ENCODE measurements at places on chromosomes 16 and 17.

DNA sequence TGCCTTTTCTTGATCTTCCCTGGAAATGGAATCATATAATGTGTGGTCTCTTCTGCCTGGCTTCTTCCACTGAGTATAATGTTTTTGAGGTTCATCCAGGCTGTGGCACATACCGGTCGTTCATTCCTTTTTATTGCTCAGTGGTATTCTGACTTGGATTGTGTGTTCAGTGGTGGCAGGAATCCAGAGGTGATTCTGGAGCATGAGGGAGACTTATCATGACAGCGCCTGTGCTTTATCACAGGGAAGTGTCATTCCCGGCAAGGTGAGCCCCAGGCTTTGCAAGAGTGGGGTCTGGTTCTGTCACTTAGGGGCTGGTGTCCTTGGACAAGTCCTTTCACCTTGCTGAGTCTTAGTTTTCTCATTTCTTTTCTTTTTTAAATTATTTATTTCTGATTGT, 53.0 kb downstream of the IRX3 start:
- no peak for DNase-seq

DNA sequence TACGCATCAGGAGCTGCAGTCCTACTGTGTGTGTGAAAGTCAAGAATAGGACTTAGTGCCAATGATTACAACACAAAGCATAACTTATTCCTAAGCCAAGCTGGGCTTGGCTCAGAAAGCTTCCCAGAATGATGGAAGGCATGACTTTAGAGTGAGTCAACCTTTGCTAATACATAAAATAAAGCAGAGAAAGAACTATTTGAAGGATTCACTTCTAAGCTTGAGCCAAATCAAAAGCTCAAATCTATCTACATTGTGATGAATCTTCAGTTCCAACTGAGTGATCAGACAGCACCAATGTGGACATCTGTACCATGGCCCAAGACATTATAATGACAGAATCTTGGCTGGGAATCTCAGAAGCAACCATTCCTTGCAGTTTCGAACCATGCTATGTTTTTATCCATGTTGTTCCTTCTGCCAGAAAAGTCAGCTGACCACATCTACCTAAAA, 41.4 kb downstream of the SMG6 start:
- no peak for DNase-seq

GRCh38 chr16:46713634-46714033, 24.2 kb downstream of the ORC6 start:
- DNase-seq, result no peak

- no peak for DNase-seq
Measured at GRCh38 chr16:85276258-85276657, 164.0 kb upstream of the CIBAR2 start.

DNA sequence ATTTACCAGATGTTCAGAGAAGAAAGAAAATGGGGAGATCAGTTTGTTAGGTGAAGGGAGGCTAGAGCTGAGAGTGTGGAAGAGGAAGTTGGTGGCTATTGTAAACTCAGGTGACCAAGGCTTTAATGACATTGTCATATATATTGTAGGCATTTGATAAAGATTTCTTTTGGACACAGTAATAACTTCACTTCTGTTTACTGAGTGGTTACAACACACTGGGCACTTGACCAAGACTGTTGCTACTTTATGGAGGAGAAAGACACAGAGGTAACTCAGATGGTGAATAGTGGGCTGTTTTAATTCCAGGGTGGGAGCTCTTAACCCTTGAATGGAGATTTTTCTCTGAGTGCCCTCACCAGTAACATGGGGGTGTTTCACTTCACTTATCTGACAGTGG, 46.0 kb downstream of the TNRC6A start:
- DNase-seq, result no peak

- no peak for DNase-seq
Measured at GRCh38 chr16:74558873-74559272, 48.0 kb downstream of the GLG1 start.

- DNase-seq, result no peak
Measured at GRCh38 chr17:74520790-74521480, 10.3 kb downstream of the CD300LB start.

GRCh38 chr16:87491522-87492290, 1.1 kb downstream of the ZCCHC14 start:
- no peak for DNase-seq

- no peak for DNase-seq
Measured at GRCh38 chr16:1659031-1659430, 19.0 kb upstream of the JPT2 start.

GRCh38 chr16:84821728-84822689, 2.2 kb downstream of the CRISPLD2 start:
- DNase-seq, result no peak

DNA sequence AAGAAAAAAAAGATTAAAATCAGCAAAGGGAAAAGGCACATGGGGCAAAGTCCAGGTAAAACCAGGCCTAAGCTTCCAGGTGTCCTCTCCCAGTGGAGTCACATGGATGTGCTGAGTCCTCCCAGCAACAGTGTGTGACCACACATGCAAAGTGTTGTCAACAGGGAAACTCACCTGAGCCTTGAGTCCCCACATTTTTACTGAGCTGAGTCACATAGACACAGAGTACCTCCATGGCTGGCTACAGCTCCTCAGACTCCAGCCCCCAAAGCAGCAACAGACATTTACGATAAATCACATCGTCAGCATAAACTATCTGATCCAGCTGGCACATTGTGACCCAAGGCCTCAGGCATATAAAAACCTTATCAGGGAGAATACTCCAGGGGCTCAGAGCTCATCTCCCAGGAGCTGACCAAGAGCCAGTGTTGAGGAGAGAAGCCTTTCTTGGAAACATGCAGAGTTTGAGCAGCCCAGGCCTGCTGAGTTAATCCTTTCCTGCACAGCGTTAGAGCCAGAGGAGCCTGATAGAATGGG, 20.5 kb downstream of the ERCC4 start:
- no peak for DNase-seq

DNA sequence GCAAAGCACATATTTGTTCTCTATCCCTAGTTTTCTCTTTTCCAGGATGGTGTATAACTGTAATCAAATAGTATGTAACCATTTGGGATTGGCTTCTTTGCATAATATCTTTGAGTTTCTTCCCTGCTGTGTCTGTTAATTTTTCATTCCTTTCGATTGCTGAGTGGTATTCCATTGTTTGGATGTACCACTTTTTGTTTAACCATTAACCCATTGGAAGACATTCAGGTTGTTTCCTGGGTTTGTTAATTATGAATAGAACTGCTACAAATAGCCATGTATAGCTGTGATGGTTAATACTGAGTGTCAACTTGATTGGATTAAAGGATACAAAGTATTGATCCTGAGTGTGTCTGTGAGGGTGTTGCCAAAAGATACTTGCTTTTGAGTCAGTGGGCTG, 4.6 kb upstream of the SLFN13 start:
- DNase-seq, result no peak

- no peak for DNase-seq
Measured at GRCh38 chr17:67198131-67198530, 46.9 kb downstream of the HELZ start.

DNA sequence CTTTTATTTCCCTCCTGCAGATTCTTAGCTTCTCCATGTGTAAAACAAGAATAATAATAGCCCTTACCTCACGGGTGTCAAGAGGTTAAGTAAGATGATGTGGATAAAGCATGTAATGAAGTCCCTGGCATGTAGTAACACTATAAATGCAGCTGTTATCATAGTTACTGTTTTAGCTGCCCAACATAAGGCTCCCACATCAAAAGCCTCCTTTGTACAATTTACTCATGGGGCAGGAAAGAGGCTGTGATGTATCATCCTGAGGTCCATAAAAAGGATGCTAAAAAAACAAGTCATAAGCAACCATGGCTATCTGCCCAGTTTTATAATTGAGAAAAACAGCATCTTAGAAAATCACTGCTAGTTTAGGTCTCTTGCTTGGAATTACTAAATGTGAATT, 339.7 kb downstream of the CA10 start:
- DNase-seq, result no peak

DNA sequence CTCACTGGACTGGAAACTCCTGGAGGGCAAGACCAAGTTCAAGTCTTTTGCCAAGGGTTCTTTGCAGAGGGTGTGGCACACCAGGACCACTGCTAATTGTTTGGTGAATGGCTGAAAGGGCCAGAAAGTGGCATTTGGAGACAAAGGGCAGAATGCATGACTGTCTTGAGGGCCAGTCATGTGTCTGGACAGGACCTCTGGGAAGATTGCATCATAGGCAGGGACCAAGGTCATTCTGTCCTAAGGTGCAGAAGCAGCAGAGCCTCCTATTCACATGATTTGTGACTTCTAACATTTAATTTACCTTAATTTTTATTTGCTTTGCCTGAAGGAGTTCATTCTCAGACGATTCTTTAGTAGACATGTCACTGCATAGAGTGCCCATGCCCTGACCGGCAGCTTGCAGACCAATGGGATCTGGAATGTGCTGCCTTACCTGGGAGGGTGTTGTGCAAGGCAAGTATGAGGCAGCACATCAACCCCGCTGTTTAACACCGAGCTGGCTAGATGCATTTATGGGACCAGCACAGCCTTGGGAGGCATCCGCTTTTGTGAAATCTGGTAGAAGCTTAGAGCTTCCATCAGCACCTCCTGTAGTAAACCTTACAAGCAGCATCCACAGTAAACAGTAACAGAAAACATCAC, 62.3 kb upstream of the MAF start:
- no peak for DNase-seq

- no peak for DNase-seq
Measured at GRCh38 chr16:83013071-83013470, 386.3 kb downstream of the CDH13 start.

GRCh38 chr17:28716740-28717577, 709 bp downstream of the RAB34 start:
- DNase-seq, result no peak

- DNase-seq, result no peak
Measured at GRCh38 chr17:35891269-35891668, 11.1 kb upstream of the CCL5 start.

DNA sequence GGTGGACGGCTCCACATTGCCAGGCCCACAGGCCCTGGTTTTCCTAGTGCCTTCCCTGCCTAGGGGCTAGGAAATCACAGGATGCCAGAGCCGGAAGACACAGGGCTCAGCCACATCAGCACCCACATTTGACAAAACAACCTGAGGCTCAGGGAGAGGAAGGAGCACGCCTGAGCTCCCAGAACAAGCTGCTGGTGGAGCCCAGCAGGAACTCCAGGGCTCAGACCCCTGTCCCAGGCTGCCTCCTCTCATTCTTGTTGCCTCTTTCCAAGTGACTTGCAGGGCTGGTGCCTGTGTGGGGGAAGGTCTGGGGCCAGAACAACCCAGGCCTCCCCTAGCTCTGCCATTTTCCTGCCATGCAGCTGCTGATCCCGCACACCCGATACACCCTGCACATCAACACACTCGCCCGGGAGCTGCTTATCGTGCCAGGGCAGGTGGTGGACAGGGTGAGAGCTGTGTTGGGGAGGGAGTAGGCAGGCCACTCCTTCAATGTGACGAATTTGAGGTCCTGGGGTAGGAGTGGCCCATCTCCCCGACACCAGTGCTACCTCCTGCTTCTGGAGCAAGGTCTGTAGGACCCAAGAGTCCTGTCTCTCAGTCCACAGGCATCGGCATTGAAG, 7.6 kb downstream of the ALOX15B start:
- DNase-seq, result no peak

DNA sequence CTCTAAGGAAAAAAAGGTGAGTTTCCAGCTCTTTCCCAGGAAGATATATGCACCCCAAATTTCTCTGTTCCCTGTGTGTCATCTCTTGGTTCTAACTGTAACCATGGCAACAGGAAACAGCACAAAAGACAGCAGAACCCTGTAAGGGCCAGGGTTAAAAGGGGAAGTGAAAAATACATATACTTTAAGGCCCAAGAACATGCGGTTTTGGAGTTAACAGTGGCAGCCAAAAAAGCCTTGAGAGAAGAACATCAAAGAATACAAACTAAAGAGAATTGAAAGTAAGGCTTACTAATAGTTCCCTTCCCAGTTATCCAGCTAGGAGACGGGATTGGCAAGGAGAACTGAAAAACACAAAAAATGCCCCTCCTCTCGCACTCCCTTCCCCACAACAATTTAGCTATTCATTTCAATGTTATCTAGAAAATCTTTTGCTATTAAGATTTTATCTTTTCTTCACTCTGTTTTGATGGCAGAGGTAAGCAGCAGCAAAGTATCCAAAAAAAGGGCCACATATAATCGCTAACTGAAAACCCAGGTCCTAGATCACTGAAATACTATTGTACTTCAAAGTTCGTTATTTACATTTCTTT, 1.5 kb downstream of the SPOP start:
- DNase-seq, result peak; percentile 71

DNA sequence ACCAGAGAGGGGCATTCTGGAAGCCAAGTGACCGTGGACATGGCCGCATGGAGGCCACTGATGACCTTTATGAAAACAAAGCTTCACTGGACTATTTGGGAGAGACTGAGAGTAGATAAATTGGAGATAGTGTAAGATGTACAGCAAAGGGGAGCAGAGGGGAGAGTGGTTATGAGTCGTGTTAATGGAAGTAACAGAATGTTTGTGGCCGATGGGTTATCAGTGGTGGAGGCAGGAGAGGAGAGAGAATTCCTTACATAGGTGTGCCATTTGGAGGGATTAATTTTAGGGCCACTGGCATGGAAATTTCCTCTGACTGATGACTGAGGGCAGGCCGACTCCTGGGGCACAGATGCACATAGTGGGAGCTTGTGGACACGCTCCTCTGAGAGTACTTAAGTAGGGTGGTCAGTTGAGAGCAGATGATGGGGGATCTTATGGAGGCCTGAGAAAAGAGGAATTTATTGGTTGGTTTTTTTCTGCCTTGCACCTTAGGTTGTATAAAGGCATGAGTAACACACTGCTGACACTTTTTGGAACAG, 19.2 kb downstream of the PRPSAP2 start:
- no peak for DNase-seq

DNA sequence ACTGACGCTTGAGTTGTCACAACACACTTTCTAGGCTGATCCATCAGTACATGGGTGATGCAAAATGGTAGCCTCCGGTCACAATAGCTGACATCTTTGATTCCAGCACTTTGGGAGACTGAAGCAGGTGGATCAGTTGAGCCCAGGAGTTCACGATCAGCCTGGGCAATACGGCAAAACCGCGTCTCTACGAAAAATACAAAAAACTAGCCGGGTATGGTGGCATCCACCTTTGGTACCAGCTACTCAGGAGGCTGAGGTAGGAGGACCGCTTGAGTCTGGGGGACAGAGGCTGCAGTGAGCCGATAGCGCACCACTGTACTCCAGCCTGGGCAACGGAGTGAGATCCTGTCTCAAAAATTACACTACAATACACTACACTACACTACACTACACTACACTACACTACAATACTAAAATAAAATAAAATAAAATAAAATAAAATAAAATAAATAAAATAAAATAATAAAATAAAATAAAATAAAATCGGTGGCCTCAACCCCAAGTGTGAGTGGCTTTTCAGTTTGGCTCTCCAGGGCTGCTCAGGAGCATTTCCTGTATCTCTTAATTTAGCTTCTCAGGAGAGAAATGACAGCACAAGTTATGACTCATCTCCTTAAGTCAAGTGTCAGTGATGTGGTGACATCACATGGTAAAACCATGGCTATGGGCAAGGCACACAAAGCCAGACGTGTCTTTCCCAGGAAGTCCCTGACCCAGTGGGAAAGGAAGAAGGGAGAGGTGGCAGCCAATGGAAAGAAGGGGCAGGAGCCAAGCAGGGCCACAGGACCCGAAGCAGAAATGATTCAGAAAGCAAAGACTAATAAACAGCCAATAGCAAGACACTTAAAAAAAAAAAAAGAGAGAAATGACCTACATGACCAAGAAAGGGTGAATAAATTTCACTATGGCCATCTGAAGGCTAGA, 75.3 kb upstream of the TBC1D3K start:
- no peak for DNase-seq

- DNase-seq, result no peak
Measured at GRCh38 chr17:44091200-44091997, 20.9 kb downstream of the G6PC3 start.

GRCh38 chr17:32020943-32021614, 13.9 kb downstream of the LRRC37B start:
- DNase-seq, result no peak

Measured in GF-D8 (cell line).